Smooth muscle cell of bladder (primary cell): ENCODE measurements at places on chromosomes 1 and 21. TPM values are rescaled to one million over a fixed set of nuclear protein-coding genes. Genes with fewer than 3 reads are reported as not detected.

IFI44L gene
- total RNA-seq = 4.6 and 8.3 TPM in 2 replicates

ACTL8 gene
- under 0.01 and 0.09 TPM in 2 replicates for total RNA-seq

CENPL gene
- total RNA-seq = 6.1 and 8.7 TPM in 2 replicates

SERPINC1 gene
- total RNA-seq = not detected in 2 replicates

ANKRD65 gene
- total RNA-seq = 0.28 and 0.46 TPM in 2 replicates
